ENCODE measurements at places on chromosomes 7 and 10. TPM values are rescaled to one million over a fixed set of nuclear protein-coding genes. Genes with fewer than 3 reads are reported as not detected.

Gene ZNF800
- total RNA-seq = 45.9 TPM

Gene FBXO24
- total RNA-seq = not detected

Gene BLNK
- total RNA-seq = 6.9 TPM

Gene RHEB
- total RNA-seq = 88.9 TPM

Gene CPN1
- total RNA-seq = not detected

Gene KCNMA1
- total RNA-seq = 188 TPM

Gene INA
- not detected for total RNA-seq

Gene CLDN15
- total RNA-seq = 15.4 TPM

Gene NUDT1
- 9.7 TPM for total RNA-seq

Gene GSDME
- total RNA-seq = 21.7 TPM

Gene PDE6C
- total RNA-seq = not detected

Gene TDRD1
- total RNA-seq = 0.41 TPM

DNA sequence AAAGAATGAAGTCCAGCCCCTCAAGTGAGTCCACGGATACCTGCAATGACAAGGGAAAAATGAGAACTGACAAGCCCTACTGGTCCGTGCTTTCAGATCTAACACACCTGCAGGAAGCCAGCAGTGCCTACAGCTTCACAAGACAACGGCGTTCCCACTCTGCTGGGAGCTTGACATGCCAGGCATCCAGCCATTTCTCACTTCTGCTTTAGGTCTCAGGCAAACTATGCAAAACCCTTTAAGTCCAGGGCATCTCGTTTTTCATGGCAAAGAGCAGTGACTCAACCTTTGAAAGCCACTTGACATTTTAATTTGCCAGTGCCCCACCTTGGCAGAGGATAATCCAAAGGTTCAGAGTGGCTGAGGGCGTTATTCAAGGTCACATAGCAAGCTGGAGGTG is 49.1 kb upstream of the GPAM start:
- DNase-seq = no peak
- H3K4me3 ChIP-seq = no peak overlapping the region
- H3K36me3 ChIP-seq = no peaks in the 10 kb centered on the region
- H3K27me3 ChIP-seq = no peaks in the 10 kb centered on the region

- peak overlapping the region; percentile 92 for H3K27ac ChIP-seq
- H3K4me3 ChIP-seq = peak overlapping the region; percentile 83
- no peaks in the 10 kb centered on the region for H3K27me3 ChIP-seq
- peaks cover 14% of the 10 kb centered on the region for H3K36me3 ChIP-seq
- H3K4me1 ChIP-seq = peaks cover 74% of the 10 kb centered on the region
Observed at GRCh38 chr10:62048919-62049623, 147.6 kb downstream of the ARID5B start.

DNA sequence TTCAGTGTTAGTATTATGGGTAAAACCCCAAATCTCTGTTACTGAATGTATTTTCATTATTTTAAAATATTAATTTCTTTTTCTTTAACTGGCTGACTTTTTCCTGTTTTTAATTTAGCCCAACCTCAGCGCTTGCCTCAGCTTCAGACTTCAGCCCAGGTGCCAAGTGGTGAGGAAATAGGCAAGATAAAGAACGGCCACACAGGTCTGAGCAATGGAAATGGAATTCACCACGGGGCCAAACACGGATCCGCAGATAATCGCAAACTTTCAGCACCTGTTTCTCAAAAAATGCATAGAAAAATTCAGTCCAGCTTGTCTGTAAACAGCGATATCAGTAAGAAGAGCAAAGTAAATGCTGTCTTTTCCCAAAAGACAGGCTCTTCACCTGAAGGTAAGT is 57.5 kb downstream of the MDFIC start:
- peaks cover 10% of the 10 kb centered on the region for H3K4me1 ChIP-seq
- H3K36me3 ChIP-seq = no peaks in the 10 kb centered on the region
- H3K4me3 ChIP-seq = no peak overlapping the region
- no peaks in the 10 kb centered on the region for H3K27me3 ChIP-seq
- H3K27ac ChIP-seq = no peak overlapping the region

GRCh38 chr7:13421776-13422175 is 567.7 kb downstream of the ETV1 start:
- H3K4me3 ChIP-seq = no peak overlapping the region
- no peak for DNase-seq
- H3K27me3 ChIP-seq = no peaks in the 10 kb centered on the region
- H3K27ac ChIP-seq = no peak overlapping the region

- no peaks in the 10 kb centered on the region for H3K36me3 ChIP-seq
- no peaks in the 10 kb centered on the region for H3K4me1 ChIP-seq
- no peak for DNase-seq
- H3K27ac ChIP-seq = no peak overlapping the region
Observed at GRCh38 chr10:118908557-118909256, 120.8 kb upstream of the NANOS1 start.

- no peaks in the 10 kb centered on the region for H3K4me1 ChIP-seq
- H3K4me3 ChIP-seq = no peak overlapping the region
- H3K27me3 ChIP-seq = no peaks in the 10 kb centered on the region
- H3K27ac ChIP-seq = no peak overlapping the region
- no peak for DNase-seq
Observed at GRCh38 chr7:37187179-37187578, 261.5 kb downstream of the ELMO1 start.

DNA sequence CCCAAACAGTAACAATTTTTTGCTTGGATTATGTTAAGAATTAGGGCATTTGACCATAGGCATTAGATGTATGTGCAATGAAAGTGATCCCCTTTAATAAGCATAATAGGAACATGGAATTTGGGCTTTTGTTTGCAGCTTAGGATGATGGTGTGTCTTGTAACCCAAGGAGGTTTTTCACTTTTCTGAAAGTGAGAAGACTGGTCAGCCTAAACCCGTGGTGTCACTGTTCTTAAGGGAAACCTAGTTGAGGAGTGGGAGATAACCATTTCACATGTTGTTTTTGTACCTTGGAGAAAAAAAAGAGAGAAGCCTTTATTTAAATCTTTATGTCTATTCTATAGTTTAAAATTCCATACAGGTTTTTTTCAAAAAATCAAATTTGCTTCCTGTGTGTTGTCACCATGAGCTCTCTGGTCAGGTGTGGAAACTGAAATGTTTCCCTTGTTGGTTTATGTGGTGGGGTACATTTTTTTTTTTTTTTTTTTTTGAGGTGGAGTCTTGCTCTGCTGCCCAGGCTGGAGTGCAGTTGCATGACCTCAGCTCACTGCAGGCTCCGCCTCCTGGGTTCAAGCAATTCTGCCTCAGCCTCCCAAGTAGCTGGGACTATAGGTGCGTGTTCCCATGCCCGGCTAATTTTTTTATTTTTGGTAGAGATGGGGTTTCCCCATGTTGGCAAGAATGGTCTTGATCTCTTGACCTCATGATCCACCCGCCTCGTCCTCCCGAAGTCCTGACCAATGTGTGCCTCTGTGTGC is 7.7 kb downstream of the CCM2 start:
- no peaks in the 10 kb centered on the region for H3K27me3 ChIP-seq
- H3K4me3 ChIP-seq = no peak overlapping the region
- H3K27ac ChIP-seq = no peak overlapping the region

GRCh38 chr10:8066124-8066523 is 11.6 kb downstream of the GATA3 start:
- H3K36me3 ChIP-seq = no peaks in the 10 kb centered on the region
- H3K27me3 ChIP-seq = no peaks in the 10 kb centered on the region
- H3K4me3 ChIP-seq = no peak overlapping the region
- no peak for DNase-seq
- no peaks in the 10 kb centered on the region for H3K4me1 ChIP-seq
- H3K27ac ChIP-seq = no peak overlapping the region

- no peak overlapping the region for H3K4me3 ChIP-seq
- H3K36me3 ChIP-seq = no peaks in the 10 kb centered on the region
- H3K27me3 ChIP-seq = no peaks in the 10 kb centered on the region
- no peak for DNase-seq
- H3K27ac ChIP-seq = no peak overlapping the region
- H3K4me1 ChIP-seq = no peaks in the 10 kb centered on the region
Observed at GRCh38 chr7:16940776-16941175, 59.0 kb upstream of the AGR3 start.

DNA sequence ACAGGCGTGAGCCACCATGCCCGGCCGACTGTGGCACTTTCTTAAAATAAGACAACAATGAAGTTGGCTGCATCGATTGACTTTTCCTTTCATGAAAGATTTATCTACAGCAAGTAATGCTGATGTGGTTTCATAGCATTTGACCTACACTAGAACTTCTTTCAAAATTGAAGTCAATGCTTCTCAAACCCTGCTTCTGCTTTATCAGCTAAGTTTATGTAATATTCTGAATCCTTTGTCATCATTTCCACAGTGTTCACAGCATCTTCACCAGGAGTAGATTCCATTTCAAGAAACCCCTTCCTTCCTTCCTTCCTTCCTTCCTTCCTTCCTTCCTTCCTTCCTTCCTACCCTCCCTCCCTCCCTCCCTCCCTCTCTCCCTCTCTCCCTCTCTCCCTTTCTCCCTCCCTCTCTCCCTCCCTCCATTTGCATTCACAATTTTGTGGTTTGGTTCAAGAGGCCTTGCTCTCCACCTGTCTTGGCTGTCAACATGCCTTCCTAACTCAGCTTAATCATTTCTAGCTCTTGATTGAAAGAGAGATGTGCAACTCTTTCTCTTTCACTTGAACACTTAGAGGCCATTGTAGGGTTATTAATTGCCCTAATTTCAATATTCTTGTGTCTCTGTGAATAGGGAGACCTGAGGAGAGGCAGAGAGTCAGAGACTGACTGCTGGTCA is 52.1 kb downstream of the HDAC9 start:
- no peak overlapping the region for H3K4me3 ChIP-seq
- peaks cover 38% of the 10 kb centered on the region for H3K4me1 ChIP-seq
- H3K36me3 ChIP-seq = no peaks in the 10 kb centered on the region
- H3K27me3 ChIP-seq = no peaks in the 10 kb centered on the region
- no peak overlapping the region for H3K27ac ChIP-seq

DNA sequence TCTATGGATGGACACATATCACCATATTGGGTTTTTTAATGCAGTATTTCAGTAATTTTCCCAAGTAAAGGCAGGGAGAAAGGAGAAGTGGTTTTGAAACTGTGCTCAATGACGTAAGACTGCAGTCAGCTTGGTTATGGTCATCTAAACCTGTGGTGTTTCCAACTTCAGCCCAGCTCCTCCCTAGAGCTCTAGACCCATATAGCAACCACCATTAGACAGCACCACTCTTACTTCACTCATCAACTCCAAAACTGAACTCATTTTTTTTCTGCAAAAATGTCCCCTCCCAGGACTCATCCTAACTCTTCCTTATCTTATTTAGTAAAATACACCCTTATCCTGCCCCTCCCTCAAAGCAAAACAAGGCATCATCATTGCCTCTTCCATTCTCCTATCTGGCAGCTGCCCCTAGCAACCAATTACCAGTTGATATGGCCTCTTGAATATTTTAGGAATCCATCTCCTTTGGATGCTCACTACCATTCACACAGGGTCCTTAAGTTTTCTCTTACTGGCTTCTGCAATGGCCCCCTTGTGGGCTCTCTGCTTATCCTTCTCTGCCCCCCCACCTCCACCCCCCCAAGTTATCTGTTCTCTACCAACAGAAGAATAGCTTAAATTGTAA is 1.5 kb upstream of the RALA start:
- H3K27me3 ChIP-seq = no peaks in the 10 kb centered on the region
- no peaks in the 10 kb centered on the region for H3K36me3 ChIP-seq
- H3K4me1 ChIP-seq = peaks cover 39% of the 10 kb centered on the region
- H3K4me3 ChIP-seq = no peak overlapping the region
- no peak for DNase-seq

DNA sequence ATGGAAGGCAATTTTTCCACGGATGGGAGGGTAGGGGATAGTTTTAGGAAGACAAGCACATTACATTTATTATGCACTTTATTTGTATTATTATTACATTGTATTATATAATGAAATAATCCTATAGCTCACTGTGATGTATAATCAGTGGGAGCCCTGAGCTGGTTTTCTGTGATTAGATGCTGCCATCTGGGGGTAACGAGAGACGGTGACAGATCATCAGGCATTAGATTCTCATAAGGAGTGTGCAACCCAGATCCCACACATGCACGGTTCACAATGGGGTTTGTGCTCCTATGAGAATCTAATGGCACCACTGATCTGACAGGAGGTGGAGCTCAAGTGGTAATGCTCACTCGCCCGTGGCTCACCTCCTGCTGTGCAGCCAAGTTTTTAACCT is 103.9 kb upstream of the STK17A start:
- no peak overlapping the region for H3K27ac ChIP-seq
- no peaks in the 10 kb centered on the region for H3K4me1 ChIP-seq
- H3K27me3 ChIP-seq = peaks cover 4% of the 10 kb centered on the region
- no peak overlapping the region for H3K4me3 ChIP-seq
- DNase-seq = no peak

GRCh38 chr10:14667280-14667679 is 107.4 kb downstream of the FAM107B start:
- no peak overlapping the region for H3K4me3 ChIP-seq
- DNase-seq = no peak
- H3K36me3 ChIP-seq = no peaks in the 10 kb centered on the region
- no peaks in the 10 kb centered on the region for H3K4me1 ChIP-seq
- no peak overlapping the region for H3K27ac ChIP-seq
